Tibial artery (tissue), 4 donors: ENCODE measurements at places on chromosomes 7 and 10.

- DNase-seq, result no peak
Observed at GRCh38 chr10:118042336-118042735, 4.4 kb downstream of the RAB11FIP2 start.

DNA sequence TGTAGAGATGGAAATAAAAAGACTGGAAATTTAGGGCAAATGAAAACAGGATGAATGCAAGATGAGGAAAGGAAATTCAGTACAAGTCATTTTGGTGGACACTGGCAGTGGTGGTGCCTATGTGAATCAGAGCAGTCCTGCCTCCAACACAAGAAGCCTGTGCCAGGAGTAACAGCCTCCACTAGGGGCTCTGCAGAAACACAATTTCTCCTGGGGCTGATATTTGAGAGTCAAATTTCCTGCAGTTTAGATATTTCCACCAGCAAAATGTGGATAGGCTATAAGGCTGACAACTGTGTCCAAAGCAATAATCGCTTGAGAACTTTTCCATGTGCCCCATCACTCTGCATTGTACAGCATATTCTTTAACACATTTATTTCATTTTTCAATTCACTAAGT is 4.7 kb upstream of the PLXDC2 start:
- DNase-seq, result peak; percentile 83

DNA sequence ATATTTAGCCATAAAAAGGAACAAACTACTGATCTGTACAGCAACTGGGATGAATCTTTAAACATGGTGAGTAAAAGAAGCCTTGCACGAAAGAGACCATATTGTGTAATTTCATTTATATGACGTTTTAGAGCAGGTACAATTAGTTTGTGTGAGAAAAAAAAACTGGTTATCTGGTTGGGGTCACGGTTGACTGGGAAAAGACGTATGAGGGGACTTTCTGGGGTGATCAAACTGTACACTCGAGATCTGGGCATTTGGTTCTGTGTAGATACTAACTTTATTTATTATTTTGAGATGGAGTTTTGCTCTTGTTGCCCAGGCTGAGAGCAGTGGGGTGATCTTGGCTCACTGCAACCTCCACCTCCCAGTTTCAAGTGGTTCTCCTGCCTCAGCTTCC is 4.2 kb downstream of the PRKRIP1 start:
- DNase-seq, result no peak

- no peak for DNase-seq
Observed at GRCh38 chr7:24721481-24722001, 35.7 kb downstream of the GSDME start.
